ENCODE measurements at places on chromosomes 13 and 19.

GRCh38 chr13:112029143-112029542, 37.8 kb upstream of the SOX1 start:
- DNase-seq = no peak

- no peak for DNase-seq
Observed at GRCh38 chr13:98934243-98934642, 43.6 kb downstream of the DOCK9 start.

GRCh38 chr13:50990065-50990817, 80.7 kb downstream of the RNASEH2B start:
- DNase-seq = peak; percentile 53

DNA sequence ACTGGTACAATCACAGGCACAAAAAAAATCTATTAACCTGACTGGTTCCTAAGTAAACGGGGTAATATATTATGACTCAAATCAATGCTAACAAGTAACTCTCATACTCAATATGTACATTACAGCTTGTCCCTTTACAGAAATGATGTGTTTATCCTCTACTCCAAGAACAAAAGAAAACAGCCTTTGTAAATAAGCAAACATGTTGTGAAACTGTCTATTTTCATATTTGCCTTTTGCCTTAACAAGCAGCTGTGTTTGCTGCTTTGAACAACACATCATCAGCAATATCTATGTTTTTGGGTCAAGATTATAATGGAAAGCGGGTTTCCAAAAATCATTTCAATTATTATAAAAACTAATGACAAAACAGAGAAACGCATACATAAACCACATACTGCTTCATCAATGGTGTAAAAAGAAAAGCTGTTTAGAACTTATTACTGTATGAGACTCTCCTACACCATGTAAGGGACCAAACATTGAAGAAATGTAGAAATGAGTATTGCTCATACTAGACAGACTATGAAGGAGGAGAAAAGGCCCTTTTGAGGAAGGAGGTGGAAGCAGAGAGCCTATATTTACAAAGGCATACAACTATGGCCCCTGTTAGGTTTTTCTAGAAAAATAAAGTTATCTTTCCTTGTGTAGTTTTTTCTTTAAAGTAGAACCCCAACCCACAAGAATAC, 14.8 kb downstream of the TBC1D4 start:
- DNase-seq = no peak

GRCh38 chr13:83009987-83010386, 872.3 kb downstream of the SLITRK1 start:
- DNase-seq = no peak

DNA sequence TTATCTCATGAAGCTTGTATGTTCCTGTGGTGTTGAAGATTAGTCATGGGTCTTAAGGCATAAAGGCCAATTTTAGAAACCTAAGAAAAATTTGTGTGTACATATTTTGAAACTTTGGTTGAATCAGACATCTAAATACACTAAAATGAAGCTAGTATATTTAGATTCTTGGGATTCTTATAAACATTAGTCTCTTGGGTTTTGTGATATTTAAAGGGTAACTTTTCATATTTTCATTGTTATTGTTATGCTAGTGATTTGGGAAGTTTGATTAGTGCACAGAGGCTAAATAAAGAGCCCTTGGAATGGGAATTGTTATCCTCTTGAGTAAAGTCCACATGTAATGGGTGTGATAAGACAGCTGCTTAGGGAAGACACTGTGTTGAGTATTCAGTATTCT, 24.5 kb downstream of the UBA2 start:
- DNase-seq = no peak

Measured in NCI-H2171 treated with DMSO at 0.1 percent for 48 hours (cell line).